ENCODE measurements at places on chromosomes 1 and 21.

DNA sequence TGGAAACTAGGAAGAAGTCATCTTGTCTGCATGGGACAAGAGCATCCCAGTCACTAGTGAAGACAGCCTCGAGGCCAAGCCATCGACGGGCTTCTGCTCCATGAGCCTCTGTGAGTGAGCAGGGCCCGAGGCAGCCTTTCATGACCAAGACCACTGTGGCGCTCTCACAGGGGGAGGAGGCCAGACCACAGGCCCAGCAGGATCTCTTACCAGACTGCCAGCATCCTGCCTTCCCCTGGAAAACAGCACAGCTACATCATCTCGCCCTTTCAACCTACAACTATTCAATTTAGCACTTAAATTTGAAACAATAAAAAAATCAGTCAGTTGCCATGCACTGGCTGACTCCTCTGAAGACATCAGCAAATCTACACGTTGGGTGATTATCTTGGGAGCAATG, 85.4 kb downstream of the HSF2BP start:
- no peak for DNase-seq

DNA sequence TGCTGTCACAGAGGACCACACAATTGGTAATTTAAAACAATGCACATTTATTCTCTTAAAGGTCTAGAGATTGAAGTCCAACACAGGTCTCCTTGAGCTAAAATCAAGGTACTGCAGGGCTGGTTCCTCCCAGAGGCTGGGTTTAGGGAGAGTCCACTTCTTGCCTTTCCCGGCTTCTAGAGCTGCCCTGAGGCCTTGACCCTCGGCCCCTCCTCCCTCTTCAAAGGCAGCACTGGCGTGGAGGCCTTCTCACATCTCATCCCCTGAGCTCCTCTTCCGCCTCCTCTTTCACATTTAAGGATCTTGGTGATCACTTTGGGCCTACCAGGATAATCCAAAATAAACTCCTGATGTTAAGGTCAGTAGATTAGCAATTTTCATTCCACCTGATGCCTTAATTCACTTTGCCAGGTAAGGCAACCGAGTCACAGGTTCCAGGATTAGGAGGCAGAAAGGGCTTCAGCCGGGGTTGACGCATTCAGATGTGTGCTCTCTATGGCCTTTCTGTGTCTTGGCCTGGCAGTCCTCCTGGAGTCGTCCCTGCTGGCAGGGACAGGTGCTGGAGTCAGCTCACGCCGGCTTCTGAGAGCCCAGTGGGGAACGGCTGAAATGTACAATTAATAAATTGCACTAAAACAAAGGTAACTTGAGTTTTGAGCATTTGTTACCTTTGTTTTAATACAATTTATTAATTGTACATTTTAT, 61.2 kb upstream of the ABCG1 start:
- no peak for DNase-seq

DNA sequence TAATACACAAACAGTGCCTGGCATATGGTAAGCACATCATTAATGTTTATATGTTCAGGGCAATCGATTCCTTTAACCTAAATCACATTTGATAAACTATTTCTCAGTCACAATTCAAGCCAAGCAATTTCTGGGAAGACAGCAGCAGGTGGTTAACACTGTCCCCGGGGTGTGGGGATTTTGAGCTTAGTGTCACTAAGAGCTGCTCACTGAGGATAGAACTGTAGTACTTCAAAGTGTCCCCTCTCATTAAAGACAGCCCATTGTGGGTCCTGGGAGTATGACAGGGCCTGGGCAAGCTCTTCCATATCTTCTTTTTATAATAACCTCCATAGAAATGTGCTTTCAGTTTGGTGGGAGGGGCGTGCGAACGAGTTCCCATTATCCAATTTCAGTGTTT, 8.4 kb upstream of the GALNT2 start:
- no peak for DNase-seq

DNA sequence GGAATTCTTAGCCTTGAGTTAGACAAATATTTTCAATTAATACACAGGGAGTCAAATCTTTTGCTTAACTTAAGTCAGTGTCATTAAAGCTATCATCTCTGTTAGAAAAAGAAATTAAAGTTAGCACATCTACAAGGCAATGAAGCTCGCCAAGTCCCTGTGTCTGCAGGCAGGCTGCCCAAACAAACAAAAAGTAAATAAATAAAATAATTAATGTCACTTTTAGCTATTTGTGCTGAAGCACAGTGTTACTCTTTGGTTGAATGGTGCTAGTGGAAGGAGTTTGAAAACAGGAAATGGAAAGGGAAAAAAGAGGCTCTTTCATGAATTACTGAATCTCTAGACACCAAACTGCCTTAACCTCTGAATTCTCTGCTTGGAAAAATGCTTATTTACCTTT, 37.1 kb upstream of the COL11A1 start:
- no peak for DNase-seq

- DNase-seq, result no peak
Observed at GRCh38 chr1:58396150-58396549, 150.4 kb downstream of the OMA1 start.

GRCh38 chr1:204280099-204280961, 66.5 kb upstream of the GOLT1A start:
- no peak for DNase-seq

DNA sequence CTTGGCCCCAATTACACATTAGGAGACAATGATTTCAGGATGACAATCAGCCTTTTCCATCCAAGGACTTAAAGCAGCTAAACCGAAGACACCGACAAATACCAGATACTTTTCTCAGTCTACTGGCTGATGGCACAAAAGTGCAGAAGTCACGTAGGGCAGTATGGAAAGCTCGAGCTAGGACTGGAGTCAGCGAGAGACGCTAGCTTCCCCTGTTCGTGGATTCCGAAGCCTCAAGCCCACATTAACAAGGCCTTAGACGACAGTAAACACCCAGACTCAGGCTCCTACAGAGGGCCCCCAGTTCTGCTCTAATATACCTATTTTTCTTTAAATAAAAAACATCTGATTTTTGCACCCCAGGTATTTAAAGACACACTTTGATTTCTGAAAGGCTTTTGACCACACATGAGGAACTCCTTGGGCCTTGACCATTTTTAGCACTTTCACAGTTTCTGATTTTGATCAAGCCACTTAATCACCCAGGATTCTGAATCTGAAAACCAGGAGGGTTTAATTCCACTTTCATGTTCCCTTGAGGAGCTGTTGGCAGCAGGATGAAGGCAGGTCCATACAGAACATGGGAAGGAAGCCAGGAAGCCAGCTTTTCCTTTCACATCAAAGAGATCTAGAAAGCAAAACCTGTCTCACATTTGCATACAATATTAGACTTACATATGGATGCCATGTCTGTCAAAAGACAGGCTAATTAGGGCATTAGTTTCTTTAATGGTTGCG, 204.1 kb downstream of the GABPA start:
- no peak for DNase-seq

DNA sequence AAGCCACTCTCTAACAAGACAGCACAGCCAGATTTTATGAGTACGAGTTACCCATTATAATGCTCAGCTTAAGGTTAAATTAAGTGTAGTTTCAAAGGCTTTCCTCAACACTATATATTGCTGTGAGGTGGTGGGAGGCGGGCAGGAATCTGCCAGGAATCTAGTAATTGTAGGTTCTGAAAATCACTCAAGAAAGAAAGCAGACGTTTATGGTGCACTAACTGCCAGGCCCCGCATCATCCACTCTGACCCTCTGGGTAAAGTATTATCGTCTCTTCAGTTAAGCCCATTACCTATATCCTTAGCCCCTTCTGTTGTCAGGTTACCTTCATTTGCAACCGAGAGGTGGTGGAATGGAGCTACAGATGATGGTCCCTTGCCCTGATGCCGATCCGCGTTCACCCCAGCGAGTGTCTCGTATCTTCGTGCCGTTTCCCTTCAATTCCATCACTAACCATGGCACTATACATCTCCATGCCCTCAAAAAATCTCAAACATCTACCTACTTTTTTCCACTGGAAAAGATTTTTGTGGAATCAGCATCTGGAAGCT, 12.4 kb downstream of the HMGN1 start:
- no peak for DNase-seq

DNA sequence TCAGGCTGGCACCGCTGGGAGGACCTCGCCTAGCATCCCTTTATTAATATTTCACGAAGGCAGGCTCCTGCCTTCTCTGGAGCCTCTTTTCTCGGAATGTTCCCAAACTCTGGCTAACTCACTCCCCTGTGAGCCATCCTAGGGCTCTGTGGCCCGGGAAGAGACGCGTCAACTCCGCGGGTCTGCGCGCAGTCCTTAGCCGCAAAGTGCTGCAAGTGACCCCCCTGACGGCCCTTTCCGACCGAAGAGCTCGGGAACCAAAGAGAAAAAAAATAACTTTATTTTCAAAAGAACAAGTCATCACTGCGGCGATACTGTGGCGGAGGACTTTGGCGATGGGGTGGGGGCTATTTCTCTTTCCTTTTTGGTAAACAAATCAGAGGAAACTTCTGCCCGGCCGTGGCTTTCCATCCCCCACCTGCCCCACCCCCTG, 14.6 kb downstream of the NR5A2 start:
- no peak for DNase-seq

- DNase-seq, result no peak
Observed at GRCh38 chr1:212557739-212558692, 50.5 kb upstream of the ATF3 start.
